T1000 (cell line): ENCODE measurements at places on chromosomes 6 and 20.

DNA sequence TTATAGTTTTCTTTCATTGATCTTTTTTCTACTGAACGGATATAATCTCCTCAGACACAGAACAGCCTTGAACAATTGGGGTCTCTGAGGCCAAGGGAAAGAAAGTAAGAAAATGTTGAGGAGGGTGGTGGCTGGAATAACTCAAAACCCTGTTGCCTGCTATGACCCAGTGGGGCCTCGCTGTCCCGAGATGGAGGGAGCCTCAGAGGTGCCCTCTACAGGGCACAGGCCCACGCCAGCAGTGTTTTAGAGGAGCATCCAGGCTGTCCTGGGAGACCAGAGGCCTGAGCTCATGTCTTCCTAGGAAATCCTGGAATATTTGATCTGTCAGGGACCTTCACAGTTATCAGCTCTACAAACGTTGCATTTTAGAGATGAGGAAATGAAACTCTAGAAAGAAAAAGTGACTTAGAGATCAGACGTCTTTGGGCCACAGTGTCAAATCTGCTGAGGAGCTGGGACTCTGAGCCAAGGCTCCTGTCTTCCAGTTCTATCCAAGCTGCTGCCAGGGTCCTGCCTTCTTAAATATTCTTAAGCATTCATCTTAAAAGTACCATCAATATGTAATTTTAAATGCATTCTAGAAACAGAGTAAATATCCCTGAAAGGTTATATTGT, 26.3 kb downstream of the ALDH5A1 start:
- no peak for DNase-seq

GRCh38 chr6:105501826-105502344, 99.0 kb upstream of the PREP start:
- no peak for DNase-seq

- no peak for DNase-seq
These were observed 132.4 kb upstream of the SYNDIG1 start for GRCh38 chr20:24337069-24337468.

GRCh38 chr6:146857980-146858347, 259.2 kb downstream of the ADGB start:
- DNase-seq, result no peak

- DNase-seq, result peak; percentile 65
These were observed 61.2 kb downstream of the IGF2R start for GRCh38 chr6:160030103-160030502.

DNA sequence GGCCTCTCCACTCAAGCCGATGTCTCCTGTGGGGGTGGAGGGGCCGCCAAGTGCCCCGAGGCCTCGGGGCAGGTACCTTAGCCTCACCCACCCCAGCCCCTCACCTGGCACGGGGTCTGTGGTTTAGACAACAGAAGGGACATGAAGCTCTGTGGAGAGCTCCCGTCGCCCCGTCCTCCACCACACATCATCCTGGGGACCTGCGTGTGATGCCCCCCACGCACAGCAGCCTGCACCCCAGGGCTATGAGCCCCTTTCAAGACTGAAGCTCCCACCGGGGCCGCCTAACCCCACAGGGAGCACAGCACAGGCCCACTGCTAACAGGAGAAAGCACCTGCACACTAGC, 8.2 kb downstream of the KCNQ2 start:
- DNase-seq, result no peak

GRCh38 chr6:35718911-35719381, 17.9 kb upstream of the ARMC12 start:
- no peak for DNase-seq

GRCh38 chr6:16109659-16110305, 19.1 kb upstream of the MYLIP start:
- no peak for DNase-seq

- no peak for DNase-seq
These were observed 83.7 kb upstream of the RALY start for GRCh38 chr20:33910056-33910455.

GRCh38 chr6:144216668-144217218, 66.4 kb downstream of the STX11 start:
- no peak for DNase-seq

GRCh38 chr6:31479933-31480535, 17.9 kb upstream of the MICB start:
- DNase-seq, result no peak
